ENCODE measurements at places on chromosomes 6 and 20.

GRCh38 chr20:478010-478948 lies 15.9 kb upstream of the TBC1D20 start:
- DNase-seq = no peak

DNA sequence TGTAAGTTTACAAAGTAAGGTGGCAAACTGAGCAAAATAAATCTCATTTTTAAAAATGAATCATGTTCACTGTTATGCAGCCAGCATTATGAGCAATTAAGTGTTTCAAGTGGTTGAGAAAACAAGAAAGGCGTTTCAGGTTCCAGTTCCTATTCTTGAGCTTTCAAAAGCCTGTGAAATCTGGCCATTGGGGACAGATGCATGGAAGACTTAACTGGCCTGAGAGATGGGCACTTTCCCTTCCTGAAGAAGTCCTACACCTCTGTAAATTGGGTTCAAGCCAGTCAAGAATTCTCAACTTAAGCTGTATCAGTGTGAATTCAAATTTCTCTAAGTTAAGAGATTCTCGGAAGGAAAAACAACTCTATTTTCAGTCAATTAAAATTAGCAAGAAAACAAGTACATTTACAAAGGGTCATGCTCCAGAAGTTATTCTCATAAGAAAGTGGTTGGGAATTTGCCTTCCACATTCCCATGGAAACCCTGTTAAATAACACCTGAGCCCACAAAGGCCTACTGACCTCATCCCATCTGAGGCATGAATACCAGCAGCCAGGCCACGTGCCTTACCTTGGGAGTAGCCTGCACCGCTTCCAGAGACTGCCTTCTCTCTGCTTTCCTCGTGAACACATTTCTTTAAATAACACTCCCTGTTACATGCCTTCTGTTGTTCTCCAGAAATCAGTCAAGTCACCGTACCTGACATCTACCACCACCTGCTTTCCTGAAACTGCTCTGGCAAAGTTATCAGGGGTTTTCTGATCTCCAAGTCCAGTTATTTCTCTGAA lies 19.4 kb downstream of the MAP3K5 start:
- no peak for DNase-seq

DNA sequence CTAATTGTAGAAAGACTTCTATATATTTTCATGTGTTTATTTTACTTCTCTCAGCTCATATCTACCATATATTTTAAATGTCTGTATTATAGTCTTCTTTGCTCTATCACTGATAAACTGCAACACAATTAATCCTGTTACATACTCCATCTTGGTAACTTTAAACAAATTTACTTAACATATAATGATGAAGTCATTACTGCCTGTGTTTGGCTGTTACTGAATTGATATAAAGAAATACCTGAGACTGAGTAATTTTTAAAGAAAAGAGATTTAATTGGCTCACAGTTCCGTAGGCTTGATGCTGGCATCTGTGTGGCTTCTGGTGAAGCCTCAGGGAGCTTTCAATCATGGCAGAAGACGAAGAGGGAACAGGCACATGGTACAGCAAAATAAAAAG lies 1480.4 kb downstream of the HACE1 start:
- no peak for DNase-seq

- no peak for DNase-seq
These were observed 56.1 kb downstream of the FIG4 start for GRCh38 chr6:109747221-109747620.

- no peak for DNase-seq
These were observed at the start of gene BPIFB6 for GRCh38 chr20:33031531-33031930. TSS of gene BPIFB6 (plus strand) at chr20:33031648. CDS start at chr20:33031648, 0 bp downstream.

DNA sequence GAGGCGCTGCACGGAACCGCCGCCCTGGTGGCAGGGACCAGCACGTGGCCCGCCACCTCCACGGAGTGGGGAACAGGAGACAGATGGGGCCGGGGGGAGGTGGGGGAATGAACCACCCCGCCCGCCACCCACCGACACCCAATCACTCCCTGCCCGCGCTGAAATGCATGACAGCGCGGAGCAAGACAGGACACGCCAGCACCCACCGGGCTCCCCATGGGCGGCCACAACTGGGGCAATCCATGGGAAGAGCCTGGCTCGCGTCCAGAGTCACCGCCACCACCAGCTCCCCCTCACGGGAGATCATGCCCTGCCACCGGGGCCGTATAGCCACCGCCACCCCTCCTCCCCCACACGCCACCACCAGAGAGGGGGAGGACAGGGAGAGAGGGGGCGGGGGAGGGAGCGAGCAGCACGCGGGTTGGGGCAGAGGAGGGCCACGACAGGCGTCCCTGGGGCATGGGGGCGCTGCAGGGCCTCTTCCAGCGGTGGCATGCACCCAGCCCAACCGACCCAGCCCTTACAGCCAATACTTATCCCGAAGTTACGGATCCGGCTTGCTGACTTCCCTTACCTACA lies 744.3 kb upstream of the DEFB115 start:
- DNase-seq = no peak

- DNase-seq = no peak
These were observed 10.9 kb upstream of the MYB start for GRCh38 chr6:135170238-135170637.

GRCh38 chr6:38755874-38756273 lies 40.8 kb downstream of the DNAH8 start:
- no peak for DNase-seq

DNA sequence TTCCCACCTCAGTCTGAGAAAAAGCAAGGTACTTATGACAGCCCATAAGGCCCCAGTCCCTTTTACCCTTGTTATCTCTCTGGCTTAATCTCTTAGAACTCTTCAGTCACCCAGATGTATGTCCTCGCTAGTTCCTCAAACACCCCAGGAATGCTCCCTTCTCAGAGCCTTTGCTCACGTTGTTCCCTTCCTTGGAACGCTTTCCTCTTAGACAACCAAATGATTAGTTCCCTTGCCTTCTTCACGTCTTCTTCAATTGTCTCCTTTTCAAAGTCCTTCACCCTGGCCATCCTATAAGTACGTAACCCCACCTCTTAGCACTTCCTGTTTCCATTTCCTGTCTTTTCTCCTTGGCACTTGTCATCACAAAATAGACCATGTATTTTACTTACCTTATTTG lies 1.1 kb upstream of the APOBEC2 start:
- no peak for DNase-seq

DNA sequence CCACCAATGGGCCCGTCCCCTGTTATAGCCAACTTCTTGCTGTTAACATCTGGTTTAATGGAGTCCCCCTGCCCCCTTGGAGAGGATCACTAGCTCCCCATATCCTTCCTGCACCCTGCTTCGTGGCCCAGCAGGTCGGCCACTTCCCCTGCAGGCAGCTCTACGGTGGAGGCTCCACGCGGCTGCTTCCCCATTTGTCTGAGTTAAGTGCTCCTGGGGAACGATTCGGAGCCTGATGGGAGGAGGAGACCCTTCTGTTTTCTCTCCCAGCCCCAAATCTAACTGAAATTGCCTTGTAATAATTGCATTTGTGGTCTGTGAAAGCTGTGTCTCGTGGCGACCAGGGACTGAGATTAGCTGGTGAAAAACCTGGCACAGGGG lies 74.6 kb downstream of the SULF2 start:
- DNase-seq = no peak

DNA sequence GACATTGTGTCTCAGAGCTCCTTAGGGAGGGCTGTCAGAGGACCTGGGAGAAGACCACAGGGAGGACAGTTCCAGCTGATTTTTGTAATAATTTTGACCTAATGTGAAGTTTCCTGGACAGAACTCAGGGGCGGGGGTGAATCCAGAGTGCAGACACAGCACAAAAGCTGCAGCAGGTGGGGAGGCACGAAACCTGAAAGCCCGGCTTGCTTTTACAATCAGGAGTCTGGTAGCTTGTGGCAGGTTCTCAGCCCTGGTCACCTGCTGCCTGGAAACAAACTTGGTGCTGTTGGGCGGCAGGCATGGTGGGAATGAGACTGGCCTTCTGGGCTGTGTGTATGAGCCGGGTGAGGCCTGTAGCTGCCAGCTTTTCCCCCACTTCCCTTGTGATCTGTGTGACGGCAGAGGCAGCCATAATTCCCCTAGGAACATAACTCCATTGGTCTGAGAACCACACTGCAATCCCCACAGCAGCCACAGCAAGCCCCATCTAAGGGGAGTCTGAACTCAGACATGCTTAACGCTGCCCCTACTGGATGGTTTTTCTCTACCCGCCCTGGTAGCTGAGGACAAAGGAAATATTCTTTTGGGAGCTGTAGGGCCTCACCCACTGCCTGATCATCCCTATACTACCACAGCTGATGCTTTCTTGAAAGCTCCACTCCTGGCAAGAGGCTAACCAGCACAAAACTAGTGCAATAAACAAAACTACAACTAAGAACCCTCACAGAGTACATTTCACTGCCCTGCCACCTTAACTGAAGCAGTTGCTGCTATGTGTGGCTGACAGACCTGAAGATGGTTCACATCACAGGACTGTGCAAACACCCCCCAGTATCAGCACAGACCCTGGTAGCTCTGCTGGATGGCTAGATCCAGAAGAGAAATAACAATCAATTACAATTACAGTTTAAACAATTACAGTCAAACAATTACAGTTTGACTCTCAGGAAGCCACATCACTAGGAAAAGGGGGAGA lies 1055.1 kb upstream of the GJE1 start:
- DNase-seq = no peak

- no peak for DNase-seq
These were observed 59.6 kb upstream of the HFE start for GRCh38 chr6:26027491-26028211.

DNA sequence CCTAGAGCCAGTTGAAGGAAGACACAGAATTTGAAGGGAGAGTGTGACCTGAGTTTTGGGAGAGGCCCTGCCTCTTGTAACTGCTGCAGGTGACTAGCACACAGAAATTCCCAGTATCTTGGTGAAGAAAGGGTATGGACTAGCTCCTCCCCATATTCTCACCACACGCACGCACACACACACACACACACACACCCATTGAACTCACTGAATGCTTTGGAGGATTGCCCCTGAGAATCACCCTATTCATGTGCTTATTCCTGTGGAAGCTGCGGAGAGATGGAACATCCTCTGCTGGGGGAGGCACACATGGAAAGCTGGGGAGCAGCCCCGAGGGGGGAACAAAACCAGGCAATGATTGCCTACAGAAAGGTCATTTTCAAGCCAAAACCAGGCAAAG lies 6.2 kb upstream of the LMBRD1 start:
- DNase-seq = no peak

DNA sequence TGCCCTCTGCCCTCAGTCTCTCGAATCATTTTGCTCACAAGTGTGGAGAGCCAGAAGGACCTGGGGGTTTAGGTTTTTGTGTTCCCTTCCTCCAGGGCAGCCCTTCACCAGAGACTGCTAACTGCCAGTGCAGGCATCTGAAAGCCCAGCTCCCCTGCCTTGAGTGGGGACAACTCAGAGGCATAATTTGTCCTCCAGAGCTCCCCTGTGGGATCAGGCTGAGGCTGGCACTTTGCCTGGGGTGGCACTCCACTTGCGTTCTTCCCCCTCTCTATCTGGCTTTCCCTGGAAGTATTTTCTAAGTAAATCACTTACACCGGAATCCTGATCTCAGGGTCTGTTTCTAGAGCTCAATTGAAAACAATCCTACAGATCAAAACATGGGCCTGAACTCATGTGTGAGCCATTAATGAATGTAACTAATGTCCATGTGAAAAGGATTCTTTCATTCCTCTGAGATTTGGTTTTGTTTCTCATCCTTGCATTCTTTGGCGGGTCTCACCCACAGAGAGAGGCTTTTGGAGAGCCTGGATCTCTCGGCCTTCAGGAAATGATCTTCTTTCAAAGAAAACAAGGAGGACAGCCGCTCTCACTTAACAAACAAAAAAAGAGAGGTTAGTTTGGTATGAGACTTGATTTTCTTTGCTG lies 125.7 kb upstream of the RIPOR2 start:
- no peak for DNase-seq

GRCh38 chr20:237929-238328 lies 10.9 kb downstream of the DEFB129 start:
- DNase-seq = no peak

DNA sequence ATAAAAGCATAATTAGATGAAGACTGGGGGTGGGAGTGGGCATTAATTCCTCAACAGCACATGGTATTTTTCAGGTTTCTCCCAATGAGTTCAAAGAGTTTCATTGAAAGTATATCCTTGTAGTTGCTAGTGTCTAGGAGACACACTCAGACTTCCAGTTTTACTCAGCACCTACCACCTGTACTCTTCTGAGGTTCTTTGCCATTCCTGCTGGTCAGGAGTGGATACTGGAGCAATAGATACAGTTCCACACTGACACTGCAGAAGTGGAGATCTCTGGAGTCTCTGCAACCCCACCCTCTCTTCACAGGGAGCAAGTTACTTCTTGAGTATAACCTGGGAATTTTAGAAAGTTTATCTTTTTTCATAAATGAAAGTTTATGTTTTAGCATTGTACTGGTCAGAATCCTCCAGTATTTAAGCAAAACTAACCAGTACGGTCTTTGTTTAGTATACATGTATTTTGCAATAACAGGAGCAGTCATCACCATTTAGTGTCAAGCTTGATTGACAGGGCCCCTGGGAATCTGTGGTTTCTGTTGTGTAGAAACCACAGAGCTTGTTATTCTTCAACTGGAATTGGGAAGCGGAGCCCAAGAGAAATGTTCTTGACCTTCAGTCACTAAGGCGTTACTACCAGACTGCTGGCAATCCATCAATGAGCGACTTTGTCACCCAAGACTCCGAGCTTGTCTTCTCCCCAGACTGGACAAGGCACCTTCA lies 148.1 kb downstream of the ZDHHC14 start:
- no peak for DNase-seq

- no peak for DNase-seq
These were observed 2.3 kb upstream of the RAMACL start for GRCh38 chr6:166588691-166589336.
